ENCODE measurements at places on chromosomes 4 and X. TPM values are rescaled to one million over a fixed set of nuclear protein-coding genes. Genes with fewer than 3 reads are reported as not detected.

DCHS2 gene
- total RNA-seq, result under 0.01 TPM

MAGEB10 gene
- not detected for total RNA-seq

ZCCHC12 gene
- total RNA-seq, result under 0.01 TPM

KLF8 gene
- 1.0 TPM for total RNA-seq

FAAH2 gene
- total RNA-seq, result under 0.01 TPM

C4orf36 gene
- 2.8 TPM for total RNA-seq

LGI2 gene
- under 0.01 TPM for total RNA-seq

RAB9B gene
- total RNA-seq, result 0.77 TPM

PRSS12 gene
- 59.9 TPM for total RNA-seq

SASH3 gene
- not detected for total RNA-seq

GRCh38 chr4:73822389-73822788, 14.1 kb upstream of the CXCL6 start:
- no peak overlapping the region for H3K4me3 ChIP-seq
- no peaks in the 10 kb centered on the region for H3K4me1 ChIP-seq
- no peaks in the 10 kb centered on the region for H3K27me3 ChIP-seq
- H3K27ac ChIP-seq, result no peak overlapping the region
- DNase-seq, result no peak

DNA sequence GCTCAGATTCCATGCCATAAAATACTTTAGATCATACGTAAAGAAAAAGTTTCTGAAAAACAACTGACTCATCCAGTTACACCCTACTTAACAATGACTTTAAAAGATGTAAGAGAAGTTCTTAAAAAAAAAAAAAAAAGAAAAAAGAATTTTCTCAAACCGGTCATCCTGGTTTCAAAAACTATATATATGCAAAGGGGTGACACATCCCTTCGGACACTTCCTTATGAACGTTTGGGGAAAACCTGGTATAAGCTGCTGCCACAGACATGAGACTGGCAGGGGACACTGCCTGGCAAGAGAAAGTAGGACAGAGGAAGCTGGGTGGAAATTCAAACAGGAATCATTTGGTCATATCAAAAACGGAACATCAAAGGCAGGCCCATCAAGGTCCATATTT, 81.2 kb upstream of the PRSS48 start:
- H3K27ac ChIP-seq, result peak overlapping the region; percentile 77
- H3K4me3 ChIP-seq, result no peak overlapping the region

GRCh38 chrX:25039036-25039435, 23.3 kb upstream of the ARX start:
- H3K4me3 ChIP-seq, result no peak overlapping the region
- no peaks in the 10 kb centered on the region for H3K36me3 ChIP-seq
- no peaks in the 10 kb centered on the region for H3K27me3 ChIP-seq
- DNase-seq, result no peak
- no peak overlapping the region for H3K27ac ChIP-seq

- no peaks in the 10 kb centered on the region for H3K27me3 ChIP-seq
- H3K27ac ChIP-seq, result no peak overlapping the region
- no peak overlapping the region for H3K4me3 ChIP-seq
Observed at GRCh38 chr4:62194342-62194741, 994.2 kb downstream of the ADGRL3 start.

GRCh38 chrX:112751076-112751475, 71.3 kb upstream of the LHFPL1 start:
- H3K36me3 ChIP-seq, result no peaks in the 10 kb centered on the region
- no peaks in the 10 kb centered on the region for H3K27me3 ChIP-seq
- no peak overlapping the region for H3K27ac ChIP-seq
- no peak overlapping the region for H3K4me3 ChIP-seq
- no peaks in the 10 kb centered on the region for H3K4me1 ChIP-seq

- no peak for DNase-seq
- H3K27ac ChIP-seq, result no peak overlapping the region
- H3K4me1 ChIP-seq, result no peaks in the 10 kb centered on the region
- H3K4me3 ChIP-seq, result no peak overlapping the region
Observed at GRCh38 chr4:132383571-132384199, 765.4 kb upstream of the PCDH10 start.

DNA sequence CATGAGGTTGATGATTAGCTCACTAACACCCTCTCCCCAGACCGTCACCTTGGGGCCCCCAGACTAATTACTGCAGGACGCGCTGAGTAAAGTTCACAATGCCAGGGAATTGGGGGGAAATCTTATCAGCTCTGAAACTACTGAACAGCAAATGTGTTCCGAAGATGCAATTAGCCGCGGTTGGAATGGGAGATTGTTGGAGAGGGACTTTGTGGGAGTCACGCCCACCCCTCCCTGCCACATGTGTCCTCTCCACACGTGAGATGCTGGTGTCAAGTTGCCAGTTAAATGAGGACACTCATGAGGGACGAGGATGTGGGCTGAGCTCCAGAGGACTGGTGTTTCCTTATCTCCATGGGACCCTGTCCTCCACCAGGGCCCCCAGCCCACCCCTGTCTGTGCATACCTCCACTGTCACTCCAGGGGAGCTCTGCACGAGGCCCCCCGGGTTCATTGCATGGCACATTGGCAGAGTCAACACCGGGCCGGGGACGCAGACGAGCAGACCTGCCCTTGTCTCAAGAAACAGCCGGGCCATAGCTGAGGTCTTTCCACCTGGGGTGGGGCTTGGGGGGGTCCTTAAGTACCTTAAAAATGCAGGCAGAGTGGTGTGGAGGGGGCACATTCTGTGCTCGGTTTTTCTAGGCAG, 175.4 kb upstream of the PSAPL1 start:
- no peak for DNase-seq
- no peaks in the 10 kb centered on the region for H3K4me1 ChIP-seq
- no peak overlapping the region for H3K27ac ChIP-seq
- no peaks in the 10 kb centered on the region for H3K36me3 ChIP-seq

DNA sequence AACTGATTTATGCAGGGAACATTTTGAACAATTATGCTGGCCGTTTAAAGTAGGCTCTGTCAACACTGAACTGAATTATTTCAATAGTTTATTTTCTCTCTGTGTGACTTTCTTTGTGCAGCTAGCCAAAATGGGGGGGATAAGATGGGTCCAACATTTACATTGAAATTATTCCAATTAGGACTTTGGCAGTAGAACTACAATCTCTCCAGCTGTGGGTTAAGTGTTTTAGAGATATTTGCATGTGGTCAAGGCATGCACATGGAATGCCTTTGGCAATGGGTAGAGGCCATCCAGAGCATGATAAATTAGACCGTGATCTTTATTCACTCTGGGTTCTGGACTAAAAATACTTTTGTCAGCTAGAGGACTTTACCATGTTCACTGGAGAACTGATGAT, 107.9 kb upstream of the ELOVL6 start:
- no peak overlapping the region for H3K27ac ChIP-seq
- no peaks in the 10 kb centered on the region for H3K36me3 ChIP-seq
- H3K27me3 ChIP-seq, result no peaks in the 10 kb centered on the region
- no peak overlapping the region for H3K4me3 ChIP-seq

DNA sequence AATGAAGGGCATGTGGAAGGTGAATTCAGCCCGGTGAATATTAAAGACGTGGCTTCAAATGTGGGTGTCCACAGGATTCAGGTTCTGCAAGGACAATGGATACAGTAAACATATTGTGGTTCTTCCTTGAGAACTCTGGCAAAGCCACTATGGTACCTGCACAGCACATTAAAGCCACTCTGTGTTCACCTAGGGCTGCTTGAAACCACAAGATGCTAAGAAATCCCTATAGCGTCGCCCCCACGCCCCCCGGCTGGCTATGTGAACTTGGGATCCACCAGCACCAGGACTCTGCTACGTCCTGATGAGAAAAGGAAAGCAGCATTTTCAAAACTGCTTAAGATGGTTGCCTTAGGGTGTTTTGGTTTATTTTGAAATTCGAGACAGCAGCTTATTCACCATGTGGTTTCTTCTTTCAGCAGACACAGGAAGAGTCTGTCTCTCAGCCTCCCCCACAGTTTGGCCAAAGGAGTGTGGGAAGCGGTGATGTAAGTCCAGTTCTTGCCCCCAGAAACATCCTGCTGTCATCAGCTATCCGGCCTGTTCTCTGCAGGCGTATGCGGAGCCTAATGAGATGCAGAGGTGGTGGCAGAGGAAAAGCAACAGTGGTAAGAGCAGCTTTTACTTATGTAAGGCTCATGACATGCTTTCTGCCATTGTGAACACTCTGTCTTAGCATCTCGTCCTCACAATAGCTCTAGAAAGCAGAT, 111.5 kb downstream of the AFAP1 start:
- peak overlapping the region; percentile 36 for H3K4me3 ChIP-seq
- peaks cover 36% of the 10 kb centered on the region for H3K4me1 ChIP-seq
- peaks cover 2% of the 10 kb centered on the region for H3K36me3 ChIP-seq
- peak; percentile 100 for DNase-seq
- H3K27me3 ChIP-seq, result no peaks in the 10 kb centered on the region
- H3K27ac ChIP-seq, result peak overlapping the region; percentile 83

DNA sequence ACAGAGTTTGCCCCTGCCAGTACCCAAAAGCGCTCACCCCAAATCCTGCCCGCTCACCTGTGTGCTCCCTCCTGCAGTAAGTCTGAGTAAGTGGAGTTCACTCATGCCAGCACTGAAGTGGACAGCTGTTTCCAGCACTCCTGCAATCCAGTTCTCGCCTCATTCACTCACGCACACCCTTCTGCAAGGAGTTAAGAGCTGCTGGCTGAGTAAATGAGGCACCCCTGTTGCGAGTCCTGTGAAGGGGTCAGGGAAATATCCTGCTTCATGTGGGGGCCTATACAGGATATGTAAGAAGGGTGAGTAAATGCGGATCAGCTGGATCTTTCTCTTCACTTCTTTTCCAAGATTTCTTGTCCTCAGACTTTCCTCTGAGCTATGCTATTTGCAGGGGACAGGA, 23.5 kb downstream of the CXCL8 start:
- no peaks in the 10 kb centered on the region for H3K27me3 ChIP-seq
- H3K4me3 ChIP-seq, result no peak overlapping the region
- H3K4me1 ChIP-seq, result no peaks in the 10 kb centered on the region
- no peak for DNase-seq

DNA sequence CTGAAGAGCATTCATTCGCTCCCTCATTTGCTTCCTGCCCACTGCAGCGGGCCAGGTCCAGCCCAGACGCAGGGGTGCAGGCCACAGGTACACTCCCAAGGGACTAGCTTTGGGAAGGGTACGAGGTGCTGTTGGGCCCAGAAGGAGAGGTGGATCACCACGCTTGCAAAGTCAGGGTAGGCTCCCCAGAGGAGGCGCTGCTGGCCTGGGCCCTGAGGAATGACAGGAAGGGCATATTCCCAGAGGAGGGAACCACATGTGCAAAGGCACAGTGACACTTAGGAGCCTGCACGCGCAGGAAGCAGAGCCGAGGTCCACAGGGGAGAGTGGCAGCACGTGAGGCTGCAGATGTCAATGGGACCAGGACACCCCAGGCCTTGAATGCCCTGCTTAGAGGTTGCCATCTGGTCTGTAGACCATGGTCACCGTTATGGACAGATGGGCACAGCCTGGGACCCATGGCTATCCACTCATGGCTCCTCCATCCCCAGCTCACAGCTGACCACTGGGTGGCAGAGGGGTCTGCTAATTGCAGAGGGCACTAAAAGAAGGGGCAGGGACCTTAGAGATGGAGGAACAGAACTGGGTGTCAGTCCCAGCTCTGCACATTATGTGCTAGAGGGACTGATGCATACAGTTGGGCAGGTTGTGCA, 7.9 kb downstream of the HTRA3 start:
- peaks cover 32% of the 10 kb centered on the region for H3K4me1 ChIP-seq
- peak overlapping the region; percentile 20 for H3K27ac ChIP-seq
- no peaks in the 10 kb centered on the region for H3K36me3 ChIP-seq
- DNase-seq, result no peak

DNA sequence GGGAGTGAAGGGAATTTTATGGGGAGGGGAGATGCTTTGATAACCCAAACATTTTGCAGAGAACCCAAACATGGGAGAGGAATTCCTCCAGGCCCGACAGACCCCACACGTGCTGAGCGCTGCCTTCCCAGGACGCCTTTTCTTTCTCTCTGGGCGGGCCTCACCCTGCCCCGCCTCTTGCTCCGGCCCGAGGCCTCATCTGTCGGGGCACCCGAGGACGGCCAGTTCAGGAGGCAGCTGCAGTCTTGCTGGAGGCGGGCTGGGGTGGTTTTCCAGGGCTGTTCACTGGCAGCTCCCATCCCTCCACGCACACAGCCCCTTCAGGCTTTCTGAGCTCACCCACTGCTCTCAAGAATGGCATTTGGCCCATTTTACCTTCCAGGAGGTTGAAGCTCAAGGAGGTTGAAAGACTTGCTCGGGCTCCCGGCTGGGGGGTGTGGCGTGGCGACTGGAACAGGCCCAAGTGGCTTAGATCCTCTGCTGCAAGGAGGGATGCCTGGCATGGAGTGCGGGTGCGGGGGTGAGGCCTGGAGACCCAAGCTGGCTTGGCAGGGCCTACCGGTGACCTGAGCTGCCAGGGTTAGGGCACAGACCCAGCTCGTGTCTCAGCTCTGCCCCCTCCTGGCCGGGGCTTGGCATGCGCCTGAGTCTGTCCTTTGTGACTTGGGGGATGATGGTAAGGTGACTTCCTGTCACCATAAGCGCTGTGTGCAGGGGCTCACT, 99.2 kb downstream of the PSAPL1 start:
- H3K27me3 ChIP-seq, result no peaks in the 10 kb centered on the region
- no peak for DNase-seq
- H3K4me1 ChIP-seq, result no peaks in the 10 kb centered on the region
- H3K36me3 ChIP-seq, result no peaks in the 10 kb centered on the region

DNA sequence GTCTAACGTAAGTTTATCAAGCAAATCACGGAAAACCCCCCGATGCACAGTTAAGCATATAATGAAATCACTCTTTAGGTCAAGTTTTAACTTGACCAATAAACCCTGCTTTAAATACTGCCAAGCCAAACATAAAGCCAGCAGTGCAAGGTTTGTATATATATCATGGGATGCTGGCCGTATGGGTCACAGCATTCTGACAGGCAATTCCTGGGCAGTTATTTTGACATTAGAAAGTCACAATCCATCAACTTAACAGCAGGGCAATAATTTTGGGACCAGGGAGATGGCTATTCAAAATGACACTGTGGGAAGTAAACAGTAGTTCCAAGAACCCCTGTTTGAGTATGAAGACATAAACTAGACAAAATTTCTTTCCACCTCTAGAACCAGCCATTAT, 116.9 kb downstream of the ZNF827 start:
- DNase-seq, result no peak
- no peaks in the 10 kb centered on the region for H3K27me3 ChIP-seq
- peaks cover 3% of the 10 kb centered on the region for H3K4me1 ChIP-seq
- H3K4me3 ChIP-seq, result no peak overlapping the region
- H3K36me3 ChIP-seq, result no peaks in the 10 kb centered on the region

GRCh38 chr4:148780426-148781005, 338.3 kb upstream of the NR3C2 start:
- no peak overlapping the region for H3K4me3 ChIP-seq
- H3K36me3 ChIP-seq, result no peaks in the 10 kb centered on the region
- no peak for DNase-seq

DNA sequence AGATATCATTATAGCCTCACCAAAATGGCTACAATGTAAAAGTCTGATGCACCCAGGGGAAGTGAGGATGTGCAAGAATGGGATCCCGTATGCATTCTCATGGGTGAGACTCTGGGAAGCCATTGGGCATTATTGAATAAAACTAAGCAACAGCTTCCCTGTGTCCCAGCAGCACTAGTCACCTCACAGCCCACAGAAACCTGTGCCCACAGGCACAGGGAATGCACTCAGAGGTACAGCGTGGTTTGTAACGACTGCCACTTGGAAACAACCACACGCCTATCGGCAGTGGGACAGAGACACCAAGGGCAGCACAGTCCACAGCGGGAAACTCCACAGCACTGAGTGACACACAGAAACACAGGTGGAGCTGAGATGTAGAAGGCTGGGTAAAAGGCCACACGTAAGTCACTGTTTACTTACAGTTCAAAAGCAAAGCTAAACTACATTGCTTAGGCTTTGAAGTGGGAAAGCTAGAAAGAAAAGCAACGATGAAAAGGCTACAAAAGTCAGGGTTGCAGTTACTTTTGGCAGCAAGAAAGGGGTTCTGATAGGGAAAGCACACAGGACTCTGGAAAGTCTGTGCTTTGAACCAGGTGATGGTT, 69.2 kb downstream of the HAUS3 start:
- no peaks in the 10 kb centered on the region for H3K27me3 ChIP-seq
- H3K36me3 ChIP-seq, result no peaks in the 10 kb centered on the region
- H3K4me3 ChIP-seq, result no peak overlapping the region
- H3K4me1 ChIP-seq, result no peaks in the 10 kb centered on the region

Data from fibroblast of lung (primary cell).